ENCODE measurements at places on chromosomes 5 and 9.

- DNase-seq = no peak
Measured at GRCh38 chr5:122600924-122601323, 174.0 kb upstream of the SNX2 start.

DNA sequence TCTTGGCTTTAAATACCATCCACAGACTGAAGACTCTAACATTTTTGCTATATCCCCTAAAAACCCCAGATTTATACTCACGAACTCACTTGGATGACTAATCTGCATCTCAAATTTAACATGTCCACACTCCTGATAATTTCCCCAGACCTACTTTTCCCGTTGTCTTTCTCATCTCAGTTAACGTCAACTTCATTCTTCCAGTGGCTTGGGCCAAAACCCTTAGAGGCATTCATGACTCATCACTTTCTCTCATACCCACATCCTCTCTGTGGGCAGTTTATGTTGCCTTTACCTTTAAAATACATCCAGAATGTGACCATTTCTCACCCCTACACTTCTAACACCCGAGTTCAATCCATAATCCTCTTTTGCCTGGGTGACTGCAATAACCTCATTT is 96.7 kb downstream of the EDIL3 start:
- peak; percentile 89 for DNase-seq

- DNase-seq = no peak
Measured at GRCh38 chr9:127033061-127033460, 89.4 kb downstream of the ANGPTL2 start.

DNA sequence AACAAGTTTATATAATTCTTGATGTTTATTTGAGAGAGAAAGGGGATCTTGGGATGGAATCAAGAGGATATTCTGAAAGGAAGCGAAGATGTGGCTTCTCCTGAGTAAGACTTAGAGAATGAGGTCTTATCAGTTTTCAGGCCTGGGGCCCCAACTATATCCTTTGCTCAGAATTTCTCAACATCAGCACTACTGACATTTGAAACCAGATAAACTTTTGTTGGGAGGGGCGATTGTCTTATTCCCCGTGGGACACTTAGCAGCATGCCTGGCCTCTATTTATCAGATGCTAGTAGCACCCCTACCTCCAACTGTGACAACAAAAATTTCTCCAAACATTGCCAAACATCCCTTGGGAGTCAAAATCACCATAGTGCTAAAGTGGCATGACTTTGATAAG is 567.7 kb downstream of the MAT2B start:
- peak; percentile 35 for DNase-seq

- peak; percentile 73 for DNase-seq
Measured at GRCh38 chr5:173535166-173535975, 81.1 kb downstream of the BOD1 start.

DNA sequence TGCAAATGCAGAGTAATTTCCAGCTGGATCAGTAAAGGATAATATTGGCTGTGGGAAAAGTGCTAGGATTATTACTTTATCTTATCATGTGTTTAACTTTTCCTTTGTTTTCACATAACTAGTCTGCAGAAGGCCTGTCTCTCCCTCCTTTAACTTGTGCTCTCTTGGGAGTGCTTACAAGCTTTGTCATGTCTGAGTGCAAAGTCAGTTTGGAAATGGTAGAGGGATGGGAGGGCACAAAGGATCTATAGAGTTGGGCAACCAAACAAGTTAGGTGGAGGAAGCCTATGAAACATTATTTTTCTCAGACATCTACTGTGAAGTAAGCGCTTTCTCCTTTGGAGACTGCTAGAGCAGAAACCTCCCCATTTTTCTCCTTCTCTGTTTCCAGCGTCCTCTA is 308.8 kb downstream of the ARHGAP26 start:
- no peak for DNase-seq

DNA sequence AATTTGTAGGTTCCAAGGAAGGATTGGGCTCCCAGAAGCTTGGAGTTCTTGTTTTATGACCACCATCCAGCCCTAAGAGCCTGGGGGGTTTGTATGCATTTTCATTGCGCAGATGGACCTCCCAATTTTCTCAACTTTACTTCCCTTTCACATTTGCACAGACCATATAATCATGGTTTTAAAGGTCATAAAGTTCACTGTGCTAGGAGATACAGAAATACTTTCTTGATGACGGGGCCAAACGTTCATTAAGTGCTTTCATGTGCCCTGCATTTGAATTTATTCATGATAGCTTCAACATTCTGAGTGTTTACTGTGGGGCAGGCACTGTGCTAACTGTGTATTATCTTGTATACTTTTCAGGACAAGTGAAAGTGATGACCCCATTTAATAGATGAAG is 51.5 kb downstream of the WWC1 start:
- no peak for DNase-seq
